ENCODE measurements at places on chromosomes 2 and 18. TPM values are rescaled to one million over a fixed set of nuclear protein-coding genes. Genes with fewer than 3 reads are reported as not detected.

ALPI gene
- not detected for total RNA-seq

FBXO48 gene
- total RNA-seq = 0.75 TPM

CYS1 gene
- total RNA-seq = 4.1 TPM

SLC4A3 gene
- 0.19 TPM for total RNA-seq

TMEM87B gene
- 6.4 TPM for total RNA-seq

SLC4A5 gene
- total RNA-seq = 0.42 TPM

CYP27A1 gene
- total RNA-seq = 354 TPM

ATP6V1C2 gene
- 0.14 TPM for total RNA-seq

MYO5B gene
- total RNA-seq = 23.4 TPM

RHBDD1 gene
- 45.8 TPM for total RNA-seq

ITGB6 gene
- 0.08 TPM for total RNA-seq

LYPD6B gene
- total RNA-seq = 0.14 TPM

NOSTRIN gene
- 16.7 TPM for total RNA-seq

LMAN2L gene
- total RNA-seq = 12.0 TPM

POTEC gene
- total RNA-seq = not detected

FOSL2 gene
- total RNA-seq = 2.0 TPM

PPP1R7 gene
- 30.0 TPM for total RNA-seq

RAB17 gene
- total RNA-seq = 96.5 TPM

CAPN14 gene
- 0.08 TPM for total RNA-seq

CREB1 gene
- 18.8 TPM for total RNA-seq

GLI2 gene
- total RNA-seq = 0.08 TPM

KCNG2 gene
- 0.23 TPM for total RNA-seq

TBR1 gene
- total RNA-seq = not detected

PTRHD1 gene
- 9.9 TPM for total RNA-seq

IMMT gene
- 48.3 TPM for total RNA-seq

ZNF516 gene
- 12.2 TPM for total RNA-seq

LTBP1 gene
- total RNA-seq = 13.8 TPM

VAMP5 gene
- total RNA-seq = 9.7 TPM

CTAGE1 gene
- not detected for total RNA-seq

ALLC gene
- total RNA-seq = 1.3 TPM

KLHL29 gene
- total RNA-seq = 2.3 TPM

DSC3 gene
- total RNA-seq = under 0.01 TPM

MOCOS gene
- total RNA-seq = 27.0 TPM

C2orf80 gene
- total RNA-seq = not detected

AQP12B gene
- not detected for total RNA-seq

NEDD4L gene
- 11.2 TPM for total RNA-seq

SPTBN1 gene
- 191 TPM for total RNA-seq

EVX2 gene
- not detected for total RNA-seq

TUBA3D gene
- 0.08 TPM for total RNA-seq

DOK1 gene
- total RNA-seq = 8.6 TPM

OSBPL6 gene
- 3.3 TPM for total RNA-seq
